ENCODE measurements at places on chromosomes 12 and 14.

- DNase-seq, result no peak
Measured at GRCh38 chr14:64475585-64476273, 10.4 kb downstream of the AKAP5 start.

DNA sequence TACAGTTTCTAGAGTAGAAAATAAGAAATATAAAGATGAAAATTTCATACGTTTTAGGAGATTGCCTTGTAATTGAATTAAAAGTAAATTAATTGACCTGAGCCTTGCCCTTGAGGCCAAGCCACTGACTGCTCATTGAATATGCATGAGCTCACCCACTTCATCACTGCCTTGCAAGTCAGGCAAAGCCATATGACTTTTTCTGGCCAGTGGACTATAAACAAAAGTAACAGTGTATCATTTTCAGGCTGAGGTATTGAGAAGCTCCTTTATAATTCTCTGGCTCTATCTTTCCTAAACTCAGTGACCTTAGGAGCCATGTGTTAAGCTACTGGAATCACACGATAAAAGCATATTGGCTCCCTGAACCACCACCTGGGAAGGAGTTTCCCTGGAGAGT, 369.3 kb downstream of the NUAK1 start:
- no peak for DNase-seq

DNA sequence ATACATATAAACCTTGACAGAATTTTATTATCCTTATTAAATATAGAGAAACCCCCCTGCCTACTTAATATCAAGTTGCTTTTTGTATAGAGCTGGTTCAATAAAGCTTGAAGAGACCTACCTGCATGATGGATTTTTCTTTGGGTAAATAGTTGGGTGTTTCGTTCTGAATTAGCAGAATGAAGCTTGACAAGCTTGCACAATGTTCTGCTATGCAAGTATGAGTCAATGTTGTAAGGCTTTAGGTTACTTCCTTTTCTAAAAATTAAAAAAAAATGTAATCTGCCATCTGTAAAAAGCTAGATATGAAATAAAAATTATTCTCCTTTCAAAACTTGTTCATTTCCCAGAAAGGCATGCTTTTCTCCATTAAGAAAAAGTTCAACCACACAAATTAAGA, 1662.6 kb upstream of the SEL1L start:
- DNase-seq, result no peak

DNA sequence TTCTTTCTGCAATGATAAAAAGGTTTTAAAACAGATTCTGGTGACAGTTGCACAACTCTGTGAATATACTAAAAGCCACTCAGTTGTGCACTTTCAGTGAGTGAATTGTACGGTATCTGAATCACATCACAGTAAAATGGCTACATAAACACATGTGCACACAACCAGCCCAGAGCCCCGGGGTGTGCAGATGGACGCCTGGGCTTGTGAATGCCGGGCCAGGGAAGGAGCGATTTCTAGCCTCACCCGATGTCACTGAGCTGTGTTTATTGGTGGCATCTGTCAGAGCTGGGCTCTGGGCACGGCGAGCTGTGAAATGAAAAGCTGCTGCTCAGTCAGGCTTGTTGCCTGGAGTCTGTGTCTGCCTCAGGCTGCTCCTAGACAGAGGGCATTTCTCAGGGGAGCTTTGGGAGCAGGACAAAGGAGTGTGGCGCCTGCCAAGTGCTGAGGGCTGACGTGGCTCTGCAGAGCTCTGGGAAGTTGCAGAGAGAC, 25.9 kb downstream of the RHOF start:
- no peak for DNase-seq

- no peak for DNase-seq
Measured at GRCh38 chr12:132967736-132968135, 11.6 kb upstream of the ZNF605 start.

- no peak for DNase-seq
Measured at GRCh38 chr14:75181293-75182062, 5.1 kb upstream of the TMED10 start.

GRCh38 chr14:91284146-91284790, 39.8 kb upstream of the GPR68 start:
- DNase-seq, result no peak

DNA sequence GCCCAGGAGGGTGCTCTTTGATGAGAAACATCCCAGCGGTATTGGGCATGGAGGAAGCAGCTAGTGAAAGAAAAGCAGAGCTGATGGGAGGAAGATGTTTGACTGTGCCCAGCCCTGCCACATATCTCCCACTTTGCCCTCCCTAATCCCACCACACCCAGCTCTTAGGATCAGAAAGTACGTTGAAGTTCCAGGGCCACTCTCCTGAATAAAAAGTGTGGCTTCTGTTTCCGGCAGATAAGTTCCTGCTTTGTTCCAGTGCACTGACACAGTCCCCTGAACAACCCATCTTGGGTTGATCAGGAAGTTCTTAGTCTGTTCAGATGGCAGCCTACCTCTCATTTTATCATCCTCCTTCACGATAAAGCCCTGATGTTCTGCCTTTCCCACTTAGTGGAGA, 16.5 kb downstream of the TPCN1 start:
- no peak for DNase-seq

- DNase-seq, result no peak
Measured at GRCh38 chr12:46944088-46944487, 118.3 kb upstream of the SLC38A4 start.

- no peak for DNase-seq
Measured at GRCh38 chr14:38070061-38070588, 137.6 kb upstream of the SSTR1 start.

GRCh38 chr14:74486164-74486563, 6.9 kb downstream of the NPC2 start:
- DNase-seq, result no peak

GRCh38 chr12:117489671-117490070, 128.2 kb upstream of the NOS1 start:
- no peak for DNase-seq

DNA sequence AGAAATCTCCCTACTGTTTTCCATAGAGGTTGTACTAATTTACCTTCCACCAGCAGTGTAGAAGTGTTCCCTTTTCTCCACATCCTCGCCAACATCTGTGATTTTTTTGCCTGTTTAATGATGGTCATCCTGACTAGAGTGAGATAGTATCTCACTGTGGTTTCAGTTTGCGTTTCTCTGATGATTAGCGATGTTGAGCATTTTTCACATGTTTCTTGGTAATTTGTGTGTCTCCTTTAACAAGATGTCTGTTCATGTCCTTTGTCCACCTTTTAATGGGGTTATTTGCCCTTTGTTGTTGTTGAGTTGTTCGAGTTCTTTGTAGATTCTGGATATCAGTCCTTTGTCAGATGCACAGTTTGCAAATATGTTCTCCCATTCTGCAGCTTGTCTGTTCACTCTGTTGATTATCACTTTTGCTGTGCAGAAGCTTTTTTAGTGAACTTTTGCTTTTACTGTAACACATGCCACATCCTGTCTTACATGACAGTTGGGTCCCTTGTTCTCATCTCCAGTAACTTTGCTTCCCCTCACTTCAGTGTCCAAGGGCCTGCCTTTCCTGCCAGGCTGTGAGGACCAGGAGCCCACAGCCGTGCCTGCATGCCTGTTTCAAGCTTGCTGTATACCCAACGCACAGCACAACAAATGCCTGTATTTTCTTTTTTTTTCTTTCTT, 64.9 kb downstream of the SPRING1 start:
- DNase-seq, result peak; percentile 28

DNA sequence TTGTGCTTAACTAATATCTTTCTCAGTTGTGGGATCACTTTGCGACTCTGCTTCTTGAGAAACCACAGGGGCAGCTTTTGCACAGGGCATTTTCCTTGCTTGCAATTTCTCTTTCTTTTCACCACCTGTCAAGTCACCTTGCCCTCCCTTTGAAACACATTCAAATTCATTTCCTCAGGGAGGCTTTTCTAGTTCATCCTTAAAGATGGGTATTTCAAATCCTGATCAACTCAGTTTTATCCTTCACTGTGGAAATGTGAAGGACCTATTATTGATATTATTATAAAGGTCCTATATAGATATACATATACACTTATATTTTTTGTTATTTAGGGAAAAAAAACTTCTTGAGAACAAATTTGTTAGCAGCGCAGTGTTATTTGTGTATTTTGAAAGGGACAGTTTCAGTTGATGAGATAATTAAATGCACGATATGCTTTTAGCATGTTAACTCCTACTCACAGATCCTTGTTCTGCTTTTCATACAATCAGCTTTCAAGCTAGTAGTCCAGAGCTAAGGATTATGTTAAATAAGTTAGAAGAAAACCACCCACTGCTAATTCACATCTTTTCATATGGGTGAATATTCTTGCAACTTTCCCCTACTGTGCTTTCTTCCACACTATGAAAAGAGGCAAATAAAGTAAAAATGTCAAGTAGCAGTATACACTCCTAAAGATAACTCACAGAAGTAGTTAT, 501.4 kb upstream of the RGS6 start:
- DNase-seq, result no peak

GRCh38 chr14:103281496-103282231, 52.4 kb upstream of the EIF5 start:
- DNase-seq, result no peak

GRCh38 chr14:106200541-106201315, 674.3 kb downstream of the TMEM121 start:
- DNase-seq, result peak; percentile 56

DNA sequence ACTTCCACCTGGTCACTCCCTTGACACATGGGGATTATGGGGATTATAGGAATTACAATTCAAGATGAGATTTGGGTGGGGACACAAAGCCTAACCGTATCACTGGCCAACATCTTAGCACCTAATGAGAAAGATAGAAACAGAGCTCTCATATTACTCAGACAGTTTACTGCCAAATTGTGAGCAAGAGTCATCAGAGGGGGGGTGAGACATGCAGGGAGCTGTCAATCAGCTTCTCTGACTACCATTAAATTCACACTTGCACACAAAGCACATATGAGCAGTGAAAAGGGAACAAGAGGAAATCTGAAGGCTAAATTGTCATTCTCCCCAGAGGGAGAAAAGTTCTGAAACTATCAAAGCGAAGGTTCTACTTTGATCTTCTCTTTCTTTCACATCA, 78.1 kb upstream of the GRIN2B start:
- no peak for DNase-seq

- no peak for DNase-seq
Measured at GRCh38 chr12:33322519-33322918, 117.1 kb downstream of the SYT10 start.

GRCh38 chr14:24129410-24129998, 955 bp upstream of the FITM1 start:
- no peak for DNase-seq

DNA sequence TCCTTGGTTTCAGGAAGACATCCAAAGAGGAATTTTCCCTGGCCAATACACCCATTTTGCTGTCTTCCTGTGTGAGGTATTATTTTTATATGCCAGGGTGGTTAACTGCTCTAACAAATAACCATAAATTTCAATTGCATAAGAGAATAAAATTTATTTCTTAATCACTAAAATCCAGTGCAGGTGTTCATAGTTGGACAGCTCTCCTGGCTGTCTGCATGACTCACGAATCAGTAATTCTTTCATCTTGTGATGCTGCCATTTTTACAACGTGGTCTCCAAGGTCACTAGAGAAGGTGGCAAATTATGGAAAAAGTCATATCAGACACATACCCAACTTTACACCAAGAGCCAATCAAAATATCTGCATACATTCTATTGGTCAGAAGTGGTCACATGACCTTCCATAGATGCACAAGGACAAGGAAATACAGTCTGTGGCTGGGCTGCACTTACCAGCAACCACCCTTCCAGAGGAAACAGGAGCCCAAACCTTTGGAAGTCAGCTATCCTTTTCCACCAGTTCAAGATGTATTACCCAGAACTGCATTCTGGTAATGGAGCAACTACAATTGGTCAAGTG, 193.5 kb upstream of the PLEKHG7 start:
- DNase-seq, result no peak

GRCh38 chr12:54975272-54975671, 9.3 kb downstream of the TESPA1 start:
- no peak for DNase-seq

- DNase-seq, result no peak
Measured at GRCh38 chr12:70070494-70071007, 172.7 kb upstream of the CNOT2 start.

DNA sequence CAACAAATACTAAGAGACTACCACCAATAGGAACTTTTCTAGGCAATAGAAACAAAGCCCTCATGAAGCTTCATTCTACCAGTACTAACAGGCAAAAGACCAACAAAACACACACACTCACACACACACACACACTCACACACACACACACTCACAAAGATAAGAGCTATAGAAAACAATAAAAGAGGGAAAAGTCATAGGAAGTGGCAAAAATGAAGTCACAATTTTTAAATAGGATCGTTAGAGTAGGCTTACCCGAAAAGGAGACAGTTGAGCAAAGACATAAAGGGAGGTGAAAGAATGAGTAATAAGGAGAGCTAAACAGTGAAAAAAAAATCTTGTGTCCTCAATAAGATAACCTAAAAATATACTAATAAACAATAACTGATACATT, 66.5 kb downstream of the C2CD5 start:
- DNase-seq, result no peak

- DNase-seq, result no peak
Measured at GRCh38 chr14:95695913-95696312, 9.7 kb downstream of the TCL1B start.

DNA sequence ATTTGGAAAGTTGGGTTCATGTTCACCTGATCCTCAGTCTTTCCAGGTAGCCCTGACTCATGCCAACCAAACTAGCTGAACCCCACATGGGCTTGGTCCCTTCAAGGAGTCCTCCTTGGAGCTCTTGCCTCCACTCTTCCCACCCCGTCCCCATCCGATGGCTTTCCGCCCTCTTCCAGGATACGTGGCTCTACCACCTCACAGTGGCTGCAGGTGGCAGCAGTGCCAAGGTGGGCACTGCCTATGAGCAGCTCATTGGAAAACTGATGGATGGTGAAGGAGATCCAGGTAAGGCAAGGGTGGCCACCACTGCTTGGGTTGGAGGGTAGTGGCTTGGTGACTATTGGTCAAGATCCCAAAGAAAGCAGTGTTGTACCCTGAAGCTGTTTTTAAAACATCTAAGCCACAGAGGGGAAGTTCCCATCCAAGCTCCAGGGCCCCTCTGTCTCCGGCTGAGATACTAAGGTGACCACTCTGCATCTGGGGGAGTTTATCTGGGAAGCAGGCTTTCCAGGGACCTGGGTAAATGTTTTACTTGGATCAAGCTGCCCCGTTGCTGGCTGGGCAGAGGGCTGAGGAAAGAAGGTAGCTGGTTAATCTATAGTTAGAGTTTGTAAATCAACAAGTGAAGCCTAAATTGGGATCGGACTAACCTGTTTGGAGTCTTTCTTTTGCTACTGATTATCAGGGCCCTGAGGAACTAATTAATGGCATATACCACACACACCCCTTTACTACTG, 23.7 kb downstream of the PIGH start:
- no peak for DNase-seq

DNA sequence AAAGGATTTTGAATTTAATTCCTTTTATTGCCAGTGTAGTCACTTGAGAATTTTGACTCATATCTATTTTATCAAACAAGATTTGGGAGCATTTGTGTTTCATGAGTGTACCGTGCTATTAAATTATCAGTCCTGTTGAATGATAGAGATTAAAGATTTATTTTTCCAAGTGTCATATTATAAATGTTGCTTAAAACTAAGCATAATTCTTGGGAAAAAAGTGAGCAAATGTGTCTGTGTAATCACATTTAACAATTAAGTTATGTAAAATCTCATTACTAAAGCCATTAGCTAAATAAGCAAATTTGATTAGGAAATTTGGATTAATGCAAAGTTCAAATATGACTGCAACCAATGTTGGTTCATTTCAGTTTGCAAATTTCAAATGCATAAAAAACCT, 266.7 kb downstream of the TMTC2 start:
- no peak for DNase-seq

- DNase-seq, result no peak
Measured at GRCh38 chr12:109810954-109811623, 22.1 kb downstream of the TRPV4 start.
